ENCODE measurements at places on chromosomes 7 and 10.

GRCh38 chr10:92756201-92757065 is 66.7 kb downstream of the HHEX start:
- no peak for DNase-seq

DNA sequence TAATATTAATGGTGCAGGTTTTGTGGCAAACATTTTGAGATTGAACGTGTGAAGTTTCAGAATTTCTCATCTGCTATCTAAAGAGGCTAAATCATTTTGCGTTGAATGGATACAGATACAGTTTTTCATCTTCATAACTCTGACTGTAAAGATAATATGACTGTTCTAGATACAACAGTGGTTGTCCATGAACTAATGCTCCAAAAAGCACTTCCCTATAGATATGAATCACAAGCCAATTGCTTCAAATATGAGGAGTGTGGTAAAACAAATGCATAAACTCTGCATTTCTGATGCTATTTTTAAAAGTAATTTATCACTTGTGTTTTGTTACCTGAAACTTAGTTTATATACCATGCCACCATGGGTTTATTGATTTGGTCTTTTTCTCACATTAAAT is 750.1 kb downstream of the MAGI2 start:
- DNase-seq = no peak

DNA sequence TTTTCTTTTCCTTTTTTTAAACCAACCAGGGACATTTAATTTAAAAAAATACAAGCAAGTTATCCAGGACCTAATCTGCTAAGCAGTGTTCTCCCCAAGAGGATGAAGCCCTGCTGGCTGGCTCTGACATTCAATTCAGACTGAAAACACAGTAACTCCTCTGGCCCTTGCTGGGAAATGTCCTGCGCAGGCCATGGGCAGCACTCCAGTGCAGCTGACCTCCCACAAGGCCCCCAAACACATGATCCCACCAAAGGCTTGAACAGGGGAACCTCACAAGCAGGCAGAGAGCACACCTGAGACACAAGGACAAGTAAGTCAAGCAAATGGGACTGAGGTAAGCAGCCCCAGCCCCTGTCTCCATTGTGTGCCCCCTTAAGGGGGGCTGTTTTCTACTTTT is 56.9 kb upstream of the FHIP2A start:
- no peak for DNase-seq

DNA sequence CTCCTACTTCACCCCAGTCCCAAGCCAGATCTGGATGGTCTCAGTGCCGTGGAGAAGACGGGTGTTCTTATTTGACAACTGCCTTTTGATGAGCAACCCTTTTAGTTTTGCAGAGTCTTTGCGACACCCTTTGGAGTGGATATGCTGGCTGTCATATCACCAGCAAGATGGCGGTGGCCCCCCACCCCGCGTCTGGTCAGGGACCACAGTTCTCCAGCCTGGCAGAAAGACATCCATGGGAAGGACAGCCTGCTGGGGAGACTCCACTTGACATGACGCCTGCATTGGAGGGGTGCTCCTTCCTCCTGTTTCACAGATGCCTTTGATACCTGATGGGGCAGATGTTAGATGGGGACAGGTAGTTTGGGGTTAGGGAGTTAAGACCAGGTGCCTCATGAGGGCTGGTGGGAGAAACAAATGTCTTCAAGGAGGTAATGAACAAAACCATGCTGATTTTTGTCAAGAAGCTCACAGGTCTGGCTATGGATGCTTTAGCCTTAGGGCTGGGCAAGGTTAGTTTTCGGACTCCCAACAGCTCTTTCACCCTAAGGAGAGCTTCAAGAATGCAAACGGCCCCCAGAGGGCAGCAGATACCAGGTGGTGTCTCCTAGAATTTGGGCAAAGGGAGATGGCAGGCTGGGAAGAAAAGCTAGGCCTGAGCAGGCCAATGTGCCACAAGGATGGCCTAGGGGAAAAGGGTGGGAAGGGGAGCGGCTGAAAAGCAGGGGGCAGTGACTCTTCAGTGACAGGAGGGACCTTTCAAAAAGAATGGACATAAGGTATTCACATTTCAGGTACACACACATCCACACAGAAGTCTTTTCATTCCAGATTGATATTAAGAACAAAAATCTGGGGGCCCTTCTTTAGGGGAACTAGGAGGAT is 95.2 kb downstream of the CLEC2L start:
- peak; percentile 26 for DNase-seq

DNA sequence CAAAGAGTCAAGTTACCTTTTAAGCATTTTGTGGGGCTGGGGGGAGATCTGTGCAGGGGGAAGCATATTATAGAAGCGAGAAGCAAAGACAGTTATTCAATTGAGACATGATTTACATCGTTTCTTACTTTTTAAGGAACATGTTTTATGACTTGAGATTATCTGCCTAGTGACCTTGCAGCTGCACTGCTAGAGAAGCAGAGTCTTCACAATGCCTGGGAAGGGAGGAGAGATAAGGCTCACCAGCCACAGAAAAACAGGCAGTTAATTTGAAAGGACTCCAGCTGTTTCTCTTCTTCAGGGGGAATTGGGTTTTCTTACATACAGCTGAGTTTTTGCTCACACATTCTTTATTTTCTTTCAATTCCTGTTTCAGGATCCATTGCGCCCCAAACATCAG is 31.0 kb downstream of the PHYH start:
- DNase-seq = no peak

DNA sequence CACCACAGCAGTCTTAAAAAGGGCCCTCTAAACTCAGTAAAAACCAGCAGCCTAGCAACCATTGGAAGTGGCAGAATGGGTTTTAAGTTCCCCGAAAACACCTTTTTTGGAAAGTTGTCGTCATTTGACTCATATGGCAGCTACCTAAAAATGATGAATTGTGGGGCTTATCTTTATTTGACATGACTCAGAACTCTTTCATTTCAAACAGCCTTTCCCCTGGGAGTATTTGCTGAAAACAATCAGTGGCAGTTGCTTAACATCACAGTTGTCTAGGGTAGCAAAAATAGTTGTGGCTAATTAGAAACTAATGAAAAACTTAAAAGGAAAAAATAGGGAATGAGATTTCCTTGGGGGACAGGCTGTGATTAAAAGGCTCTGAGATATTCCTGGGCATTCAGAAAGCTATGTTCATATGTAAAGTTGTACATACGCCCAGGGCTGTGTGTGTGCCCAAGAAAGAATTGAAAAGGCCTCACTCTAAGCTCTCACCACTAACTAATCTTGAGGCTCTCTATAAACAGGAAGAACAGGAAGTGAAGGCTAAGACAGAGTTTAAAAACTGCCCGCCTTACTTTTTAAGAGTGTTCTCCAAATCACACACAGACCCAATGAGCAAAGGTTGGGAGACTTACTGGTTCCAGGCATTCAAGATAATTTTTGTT is 81.7 kb upstream of the HECTD2 start:
- DNase-seq = no peak

DNA sequence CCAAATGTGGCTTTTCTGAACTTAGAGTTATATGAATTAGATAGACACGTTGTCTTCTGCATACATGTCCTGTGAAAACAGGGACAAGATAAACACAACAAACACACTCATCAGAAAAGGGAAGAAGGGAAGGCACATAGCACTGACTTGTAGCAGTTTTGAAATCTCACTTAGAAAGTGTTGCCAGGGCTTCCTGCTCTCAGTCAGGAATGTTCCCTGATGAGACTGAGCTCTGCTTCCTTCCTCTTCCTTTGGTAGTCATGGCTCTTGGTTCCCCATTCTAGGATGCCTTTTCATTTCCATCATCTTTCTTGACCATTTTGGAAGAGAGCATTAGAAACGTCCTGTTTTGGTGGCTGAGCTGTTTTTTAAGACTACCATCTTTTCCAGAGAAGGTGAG is 233.8 kb upstream of the LYZL1 start:
- no peak for DNase-seq

- no peak for DNase-seq
Observed at GRCh38 chr10:70820976-70821750, 5.4 kb downstream of the SGPL1 start.

- no peak for DNase-seq
Observed at GRCh38 chr10:126042354-126042753, 146.0 kb downstream of the FANK1 start.

DNA sequence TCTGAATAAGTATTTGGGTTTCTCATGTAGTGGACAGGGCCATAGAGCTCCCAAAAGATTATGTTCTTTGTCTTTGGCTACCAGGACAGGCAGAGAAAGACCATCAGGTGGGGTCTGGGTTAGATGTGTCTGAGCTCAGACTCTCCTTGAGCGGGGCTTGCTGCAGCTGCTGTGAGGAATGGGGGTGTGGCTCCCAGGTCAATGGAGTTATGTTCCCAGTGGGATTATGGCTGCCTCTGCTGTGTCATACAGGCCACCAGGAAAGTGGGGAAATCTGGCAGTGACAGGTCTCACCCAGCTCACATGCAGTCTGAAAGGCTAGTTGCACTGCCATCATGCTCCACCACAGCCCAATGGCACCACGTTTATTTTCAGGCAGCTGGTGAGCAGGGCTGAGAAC is 97.0 kb upstream of the FERD3L start:
- no peak for DNase-seq

- no peak for DNase-seq
Observed at GRCh38 chr7:5255832-5256231, 26.9 kb upstream of the SLC29A4 start.

- no peak for DNase-seq
Observed at GRCh38 chr7:80481196-80481884, 30.5 kb downstream of the GNAT3 start.

DNA sequence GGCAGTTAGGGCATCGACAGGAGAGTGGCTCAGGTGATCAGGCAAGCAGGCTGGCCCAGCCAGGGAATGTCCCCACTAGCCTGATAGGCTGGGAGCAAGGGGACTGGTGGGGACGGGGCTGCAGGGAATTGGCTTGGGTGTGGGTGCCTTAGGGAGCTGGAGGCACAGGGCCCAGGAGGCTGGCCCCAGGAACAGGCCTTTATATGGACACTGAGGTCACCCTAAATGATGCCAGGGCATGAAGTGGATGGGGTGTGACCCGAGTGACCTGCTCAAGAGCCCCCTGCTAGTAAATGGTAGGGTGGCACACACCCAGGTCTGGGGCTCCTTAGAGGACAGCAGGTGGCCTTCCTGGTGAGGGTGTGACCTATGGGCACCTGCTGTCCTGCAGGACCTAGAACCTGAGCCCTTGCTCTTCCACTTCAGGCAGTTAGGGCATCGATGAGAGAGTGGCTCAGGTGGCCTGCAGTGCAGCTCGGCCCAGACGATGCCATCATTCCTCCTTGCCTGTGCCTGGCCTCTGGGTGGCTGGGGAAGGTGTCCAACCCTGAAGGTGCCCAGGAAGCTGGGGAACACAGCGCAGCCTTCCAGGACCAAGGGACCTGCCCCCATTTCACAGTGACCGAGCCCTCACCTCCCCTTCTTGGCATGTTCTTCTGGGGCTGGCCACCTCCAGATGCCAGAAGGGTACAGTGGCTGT is 51.7 kb upstream of the LEP start:
- no peak for DNase-seq

GRCh38 chr10:126729314-126729870 is 58.9 kb upstream of the C10orf90 start:
- DNase-seq = no peak

- DNase-seq = no peak
Observed at GRCh38 chr7:49389871-49390479, 383.5 kb upstream of the VWC2 start.

- DNase-seq = no peak
Observed at GRCh38 chr10:70579234-70580002, 23.1 kb downstream of the PRF1 start.

GRCh38 chr7:94509264-94509886 is at the start of gene CASD1:
TSS of gene CASD1 (plus strand) at chr7:94509809. CDS start at chr7:94510085, 276 bp downstream.
- DNase-seq = peak; percentile 1

DNA sequence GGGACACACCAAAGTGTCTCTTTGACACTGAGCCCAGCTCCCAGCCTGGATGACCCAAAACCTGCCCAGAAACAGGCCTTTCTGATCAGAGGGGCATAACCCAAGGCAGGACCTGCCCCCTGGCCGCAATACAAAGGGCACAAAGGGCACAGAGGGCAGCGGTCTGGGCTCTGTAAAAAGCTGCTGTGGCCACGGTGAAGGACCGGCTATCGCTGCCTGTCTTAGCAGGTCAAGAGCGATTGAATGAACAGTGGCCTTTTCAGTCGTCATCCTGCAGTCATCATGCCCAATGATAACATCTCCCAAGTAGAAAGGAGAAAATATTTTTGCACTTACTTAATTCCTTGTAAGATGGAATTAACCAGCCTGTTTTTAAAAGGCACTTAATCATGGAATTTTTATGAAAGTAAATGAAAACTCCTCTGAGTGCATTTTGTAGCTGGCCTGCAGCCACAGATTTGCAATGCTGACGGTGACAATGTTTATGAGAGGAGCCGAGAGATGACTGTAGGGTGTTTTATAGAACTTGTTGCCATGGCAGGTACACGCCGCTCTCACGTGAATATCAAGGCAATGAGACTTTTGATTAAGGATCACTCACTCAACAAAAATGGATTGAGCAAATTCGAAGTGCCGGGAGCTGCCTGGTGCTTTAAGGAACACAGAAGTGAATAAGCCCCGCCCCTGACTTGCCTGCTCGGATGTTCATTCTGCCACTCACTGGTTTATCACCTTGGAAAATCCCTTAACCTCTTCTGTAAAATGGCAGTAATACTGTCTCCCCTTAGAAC is 47.3 kb upstream of the BHLHA15 start:
- DNase-seq = no peak

- no peak for DNase-seq
Observed at GRCh38 chr10:42795701-42796100, 13.1 kb downstream of the BMS1 start.

GRCh38 chr10:31051703-31052102 is 20.0 kb upstream of the ZNF438 start:
- DNase-seq = no peak
